Fibroblast of lung (primary cell): ENCODE measurements at places on chromosomes 6 and 20. TPM values are rescaled to one million over a fixed set of nuclear protein-coding genes. Genes with fewer than 3 reads are reported as not detected.

CNR1 gene
- total RNA-seq: under 0.01 TPM in 1 of 2 replicates, not detected in the other

SULF2 gene
- total RNA-seq: 9.6 and 28.0 TPM in 2 replicates

CGA gene
- total RNA-seq: not detected in 2 replicates

HAO1 gene
- not detected in 2 replicates for total RNA-seq

LKAAEAR1 gene
- not detected in 2 replicates for total RNA-seq

LY6G6D gene
- not detected in 2 replicates for total RNA-seq

MTFR2 gene
- 0.26 and 0.83 TPM in 2 replicates for total RNA-seq

KHDRBS2 gene
- not detected in 2 replicates for total RNA-seq

MUC22 gene
- total RNA-seq: not detected in 2 replicates

HLA-DRB1 gene
- under 0.01 and 0.26 TPM in 2 replicates for total RNA-seq

BNIP5 gene
- not detected in 2 replicates for total RNA-seq

PXDC1 gene
- total RNA-seq: 33.1 and 52.7 TPM in 2 replicates

OR2J3 gene
- not detected in 2 replicates for total RNA-seq
